ENCODE measurements at places on chromosomes 7 and 10.

DNA sequence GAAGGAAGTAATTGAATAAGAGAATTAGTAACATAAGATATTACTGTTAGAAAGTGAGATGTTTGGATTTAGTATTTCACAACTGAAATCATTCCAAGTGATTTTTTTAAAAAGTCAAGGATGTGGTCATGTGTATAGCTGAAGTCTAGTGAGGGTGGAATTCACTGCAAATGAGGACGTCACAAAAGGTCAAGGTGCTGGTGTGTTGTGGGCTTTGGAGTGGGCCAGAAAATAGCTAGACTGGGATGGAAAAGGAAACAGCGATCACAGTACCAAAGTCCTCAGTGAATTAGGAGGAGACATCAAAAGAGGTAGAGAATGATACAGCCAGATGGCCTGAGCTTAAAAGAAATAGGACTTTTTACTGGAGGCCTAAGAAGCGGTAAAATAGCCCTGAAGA is 272.8 kb downstream of the DYNC1I1 start:
- no peak for DNase-seq

GRCh38 chr7:17598846-17599245 is 300.4 kb downstream of the AHR start:
- no peak for DNase-seq

DNA sequence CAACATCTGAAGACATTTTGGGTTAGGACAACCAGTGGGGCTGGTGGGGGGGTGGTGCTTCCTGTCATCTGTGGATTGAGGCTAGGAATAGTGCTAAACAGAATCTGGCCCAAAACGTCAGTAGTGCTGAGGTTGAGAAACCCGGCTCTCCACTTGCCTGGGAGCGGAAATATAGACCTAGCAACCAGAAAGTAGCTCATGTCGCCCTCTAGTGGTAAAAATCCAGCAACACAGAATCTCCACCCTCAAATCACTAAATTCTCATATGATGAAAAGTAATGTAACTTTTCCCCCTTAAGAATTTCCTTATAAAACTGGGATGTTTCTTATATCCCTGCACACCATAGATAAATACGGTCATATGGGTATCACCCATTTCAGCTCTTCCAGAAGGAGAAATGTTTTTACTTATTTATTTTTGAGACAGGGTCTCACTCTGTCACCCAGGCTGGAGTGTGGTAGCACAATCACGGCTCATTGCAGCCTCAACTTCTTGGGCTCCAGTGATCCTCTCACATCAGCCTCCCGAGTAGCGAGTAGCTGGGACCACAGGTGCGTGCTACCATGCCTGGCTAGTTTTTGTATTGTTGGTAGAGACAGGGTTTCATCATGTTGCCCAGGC is 34.4 kb downstream of the ZC3HAV1 start:
- peak; percentile 61 for DNase-seq

- no peak for DNase-seq
These were observed 132.5 kb downstream of the RELN start for GRCh38 chr7:103856929-103857328.

- DNase-seq: no peak
These were observed 111.5 kb downstream of the LRMDA start for GRCh38 chr10:75542906-75543305.
